ENCODE measurements at places on chromosomes 13 and 19.

DNA sequence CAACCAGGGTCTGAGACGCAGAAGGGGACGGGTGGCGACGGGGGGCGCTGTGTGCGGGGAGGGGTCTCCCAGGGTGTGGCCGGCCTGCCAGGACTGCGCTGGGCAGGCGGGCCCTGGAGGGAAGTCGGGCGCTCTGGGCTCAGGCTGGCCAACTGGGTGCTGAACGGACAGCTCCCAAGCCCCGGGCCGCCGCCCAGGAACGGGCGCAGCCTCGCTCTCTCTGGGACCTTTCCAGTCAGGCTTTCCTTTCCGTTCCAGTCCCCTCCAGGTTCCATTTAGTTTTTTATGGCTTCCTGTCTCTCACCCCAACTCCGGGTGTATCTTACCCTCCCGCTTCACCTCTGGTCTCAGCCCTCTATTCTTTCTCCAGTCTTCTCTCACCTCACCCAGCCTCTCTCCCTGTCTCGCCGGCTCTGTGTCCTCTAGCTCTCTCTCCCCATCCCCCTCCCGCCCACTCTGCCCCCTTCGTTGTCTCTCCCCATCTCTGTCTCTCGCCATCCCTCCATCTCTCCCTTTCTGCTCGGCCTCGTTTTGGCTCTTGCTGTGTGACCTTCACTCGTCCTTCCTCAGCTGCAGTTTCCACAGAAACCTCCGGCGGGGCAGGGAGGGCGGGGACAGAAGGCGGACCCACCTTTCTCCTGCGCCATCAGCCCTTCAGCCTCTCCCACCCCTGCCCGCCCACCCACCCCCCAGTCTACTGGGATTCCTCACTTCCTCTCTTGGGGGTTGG lies 3.3 kb upstream of the ATP1A3 start:
- no peak for DNase-seq

- DNase-seq = no peak
Observed at GRCh38 chr13:33289966-33290365, 4.4 kb upstream of the STARD13 start.

DNA sequence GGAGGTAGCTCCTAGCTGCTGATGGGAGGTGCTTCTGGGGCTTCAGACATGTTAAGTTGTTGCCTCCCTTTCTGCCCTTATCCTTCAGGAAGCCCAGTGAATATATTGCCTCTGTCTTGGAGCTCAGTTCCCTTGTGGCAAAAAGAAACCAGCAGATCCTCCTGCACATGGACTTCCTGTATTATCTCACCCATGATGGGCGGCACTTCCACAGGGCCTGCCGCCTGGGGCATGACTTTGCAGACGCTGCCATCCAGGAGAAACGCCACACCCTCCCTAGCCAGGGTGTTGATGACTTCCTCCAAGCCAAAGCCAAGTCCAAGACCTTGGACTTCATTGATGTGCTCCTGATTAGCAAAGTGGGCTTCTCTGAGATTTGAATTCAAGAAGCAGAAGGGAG lies 6.0 kb upstream of the CYP4F12 start:
- DNase-seq = no peak

DNA sequence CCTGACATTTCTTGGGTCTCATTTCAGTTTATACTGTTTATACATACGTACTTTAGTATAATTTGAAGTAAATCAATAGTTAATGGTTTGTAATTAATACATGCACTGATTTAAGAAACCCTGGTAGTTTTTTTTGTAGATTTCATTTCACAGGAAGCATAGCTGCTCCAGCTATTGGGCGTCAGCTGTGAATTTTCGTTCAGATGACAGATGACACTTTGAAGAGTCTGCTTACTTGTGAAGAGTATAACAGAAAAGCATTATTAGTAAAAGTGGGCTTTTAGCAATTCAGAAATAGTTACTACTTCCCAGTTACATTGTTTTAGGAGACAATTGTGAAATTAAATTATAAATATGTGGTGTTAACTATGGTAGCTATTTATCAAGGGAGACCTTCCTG lies 44.4 kb downstream of the METTL21C start:
- no peak for DNase-seq

DNA sequence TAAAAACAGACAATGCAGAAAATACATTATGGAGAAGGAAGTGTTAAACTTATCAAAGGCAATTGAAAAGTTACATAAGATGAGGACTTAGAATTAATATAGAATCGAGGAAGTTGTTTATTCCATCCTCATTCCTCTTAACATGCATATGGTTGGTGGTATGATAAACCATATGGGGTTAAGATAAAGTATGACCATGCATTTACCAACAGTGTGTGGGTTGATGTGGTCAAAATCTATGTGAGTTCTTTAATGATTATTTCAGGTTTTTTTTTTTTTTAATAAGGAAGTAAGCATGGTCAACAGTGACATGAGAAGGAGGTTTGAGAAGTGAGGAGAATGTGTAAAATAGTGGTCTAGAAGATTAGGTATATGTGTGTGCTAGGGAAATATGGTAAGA lies 94.5 kb downstream of the TDRD3 start:
- DNase-seq = no peak

GRCh38 chr13:77729502-77730221 lies 32.2 kb downstream of the SLAIN1 start:
- no peak for DNase-seq

- no peak for DNase-seq
Observed at GRCh38 chr19:6579450-6580178, 11.3 kb downstream of the CD70 start.

- no peak for DNase-seq
Observed at GRCh38 chr13:114105521-114106225, 26.8 kb downstream of the RASA3 start.

DNA sequence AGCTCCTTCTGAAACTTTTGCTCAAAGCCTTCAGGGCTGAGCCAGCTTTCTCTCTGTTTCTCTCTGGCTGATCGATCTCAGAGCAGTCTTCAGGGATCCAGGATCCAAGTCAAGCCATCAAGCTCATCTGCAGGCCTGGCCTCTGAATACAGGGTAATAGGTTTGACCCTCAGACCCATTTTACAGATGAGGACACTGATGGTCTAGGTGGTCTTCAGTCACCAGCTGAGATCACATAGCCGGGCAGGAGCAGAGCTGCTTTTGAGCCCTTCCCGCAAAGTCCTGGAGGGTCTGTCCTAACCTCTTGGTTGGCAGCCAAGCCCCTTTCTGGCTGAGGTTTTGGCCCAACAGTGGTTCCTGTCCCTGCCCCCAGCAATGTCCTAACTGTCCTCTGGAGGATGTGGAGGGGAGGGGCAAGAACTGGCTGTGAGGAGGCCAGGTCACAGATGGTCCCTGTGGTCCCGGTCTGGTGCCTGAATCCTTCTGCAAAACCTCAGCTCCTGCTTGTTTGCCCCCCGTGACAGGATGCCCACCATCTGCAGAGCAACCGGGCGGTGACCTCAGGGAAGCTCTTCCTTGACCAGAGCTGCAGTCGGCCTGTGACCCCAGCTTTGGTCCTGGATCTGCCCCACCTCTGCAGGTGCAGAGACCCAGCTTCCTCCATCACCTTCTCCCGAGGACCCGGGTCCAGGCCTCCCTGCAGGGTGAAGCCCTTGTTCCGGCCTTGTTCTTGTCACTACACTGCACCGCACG lies 5.8 kb upstream of the PEAK3 start:
- DNase-seq = no peak

DNA sequence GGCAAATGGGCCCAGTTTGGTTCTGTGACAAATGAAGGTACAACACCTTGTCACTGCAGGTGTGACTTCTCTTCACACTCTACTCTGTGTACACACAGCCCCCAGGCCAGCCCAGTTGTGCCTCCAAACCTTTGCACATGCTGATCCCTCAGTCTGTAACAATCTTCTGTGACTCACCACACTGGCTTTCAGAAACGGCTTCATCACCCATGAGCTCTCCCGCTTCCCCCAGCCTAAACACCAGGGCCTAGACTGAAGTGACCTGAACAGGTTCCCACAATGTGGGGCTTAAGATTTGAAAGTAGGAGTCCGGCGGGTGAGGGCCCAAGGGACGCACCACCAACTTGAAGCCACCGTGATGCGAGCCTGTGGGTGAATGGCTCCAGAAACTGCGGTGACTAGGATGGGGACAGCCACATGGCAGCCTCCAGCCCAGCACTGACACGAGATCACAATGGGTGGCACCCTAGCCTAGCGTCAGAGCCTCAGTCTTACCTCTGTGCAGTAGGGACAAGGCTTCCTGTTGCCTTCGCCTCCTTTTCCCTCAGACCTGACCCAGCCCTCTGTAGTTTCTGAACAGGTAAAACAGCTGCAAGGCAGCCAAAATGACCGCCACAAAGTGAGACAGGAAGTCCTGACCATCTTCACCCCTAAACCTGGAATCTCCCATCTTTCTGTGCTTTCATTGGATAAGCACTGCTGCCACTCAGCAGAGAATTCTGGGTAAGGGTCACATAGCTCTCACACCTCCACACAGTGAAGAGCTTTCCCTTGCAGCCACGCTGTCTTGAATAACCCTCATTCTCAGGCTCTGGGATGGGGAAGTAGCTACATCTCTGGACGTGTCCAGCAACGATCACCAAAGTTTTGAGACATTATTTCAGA lies 34.2 kb upstream of the ZNF599 start:
- no peak for DNase-seq

- DNase-seq = no peak
Observed at GRCh38 chr13:42832341-42833096, 51.1 kb downstream of the FAM216B start.

DNA sequence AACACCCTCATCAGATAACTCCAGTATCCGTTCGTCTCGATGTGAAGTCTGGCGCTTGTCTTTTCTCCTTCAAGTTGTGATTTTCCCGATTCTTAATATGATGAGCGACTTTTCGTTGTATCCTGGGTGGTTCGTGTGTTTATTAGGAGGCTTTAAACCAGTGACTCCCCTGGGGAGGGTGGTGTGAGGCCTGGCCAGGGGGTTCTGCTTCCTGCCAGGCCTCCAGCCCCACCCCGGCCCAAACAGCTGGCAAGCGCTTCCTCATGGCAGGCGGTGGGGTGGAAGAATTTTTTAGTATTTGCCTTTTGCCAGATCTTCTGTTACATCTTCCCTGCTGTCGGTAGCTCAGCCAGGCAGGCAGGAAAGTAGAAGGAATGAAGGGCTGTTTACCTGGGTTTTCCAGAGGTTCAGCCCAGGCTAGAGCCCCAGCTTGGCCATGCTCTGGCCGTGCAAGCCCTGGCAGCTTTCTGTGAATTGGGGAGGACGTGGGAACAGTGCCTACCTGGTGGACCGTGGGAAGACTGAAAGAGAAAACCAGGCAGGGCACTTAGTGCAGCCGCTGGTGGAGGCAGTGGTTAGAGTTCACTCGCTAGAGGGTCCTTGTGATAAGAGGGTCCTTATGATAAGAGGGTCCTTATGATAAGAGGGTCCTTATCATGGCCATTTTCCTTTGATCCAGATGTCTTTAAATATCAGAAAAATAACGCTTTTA lies 37.7 kb upstream of the DCUN1D2 start:
- DNase-seq = no peak

GRCh38 chr13:78604782-78605611 lies 1.6 kb upstream of the POU4F1 start:
- no peak for DNase-seq

DNA sequence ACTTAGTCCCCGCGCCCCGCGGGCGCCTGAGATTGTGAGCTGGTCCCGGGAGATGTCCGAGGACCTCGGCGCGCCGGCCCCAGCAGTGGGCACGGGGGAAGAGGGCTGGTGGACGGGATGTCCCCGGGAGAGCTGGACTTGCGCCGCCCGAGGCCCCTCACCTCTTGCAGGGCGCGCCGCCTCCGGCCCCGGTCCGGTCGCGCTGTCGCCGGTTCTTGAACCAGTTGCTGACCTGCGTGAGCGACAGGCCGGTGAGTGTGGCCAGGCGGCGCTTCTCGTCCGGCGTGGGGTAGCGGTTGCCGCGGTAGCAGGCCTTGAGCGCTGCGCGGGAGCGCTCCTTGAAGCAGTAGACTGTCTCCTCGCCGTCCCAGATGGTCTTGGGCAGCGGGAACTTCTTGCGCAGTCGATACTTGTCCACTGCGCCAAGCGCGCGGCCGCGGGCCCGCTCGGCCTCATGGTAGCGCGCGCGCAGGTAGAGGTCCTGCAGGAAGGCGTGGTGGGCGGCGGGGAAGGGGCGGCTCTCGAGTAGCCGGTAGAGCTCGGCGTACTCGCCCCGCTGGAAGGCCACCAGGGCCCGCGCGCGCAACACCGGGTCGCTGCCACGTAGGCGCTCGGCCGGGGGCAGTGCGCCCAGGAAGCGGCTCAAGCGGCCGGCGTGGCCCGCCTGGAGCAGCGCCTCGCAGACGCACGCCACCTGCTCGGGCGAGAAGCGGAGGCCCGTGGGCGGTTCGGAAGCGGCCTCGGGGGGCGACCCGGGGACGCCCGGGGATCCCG lies 984 bp downstream of the SIX5 start:
- no peak for DNase-seq

DNA sequence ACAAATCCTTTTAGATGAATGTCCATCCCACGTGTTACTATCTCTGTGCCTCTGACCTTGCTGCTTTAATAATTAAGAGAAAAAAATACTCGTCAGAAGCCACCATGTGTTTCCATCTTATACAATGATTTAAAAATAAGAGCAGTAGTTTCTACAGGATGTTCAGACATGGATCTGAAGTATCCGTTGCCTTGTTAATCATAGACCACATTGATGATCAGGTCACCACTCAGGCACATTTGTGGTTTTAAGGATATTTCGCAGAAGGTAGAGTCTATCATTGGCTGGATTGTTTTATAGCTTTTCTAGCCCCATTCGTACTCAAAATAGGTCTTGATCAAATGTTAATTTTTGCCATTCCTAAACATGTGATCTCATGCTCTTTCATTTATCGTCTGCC lies 710.0 kb upstream of the ARGLU1 start:
- DNase-seq = no peak

DNA sequence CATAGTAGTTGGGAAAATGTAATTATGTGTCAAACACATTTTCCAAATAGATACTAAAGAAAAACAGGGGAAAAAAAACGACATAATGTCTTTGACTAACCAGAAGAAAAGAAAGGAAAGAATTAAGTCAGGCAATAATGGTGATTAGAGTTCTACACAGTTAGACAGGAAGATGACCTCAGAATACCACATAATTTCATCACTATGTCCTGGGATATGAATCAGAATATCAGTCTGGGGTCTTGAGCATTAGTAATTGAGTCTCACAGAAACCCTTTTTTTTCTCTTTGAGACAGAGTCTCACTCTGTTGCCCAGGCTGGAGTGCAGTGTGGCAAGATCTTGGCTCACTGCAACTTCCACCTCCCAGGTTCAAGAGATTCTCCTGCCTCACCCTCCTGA lies 503.4 kb downstream of the SLITRK1 start:
- DNase-seq = no peak

DNA sequence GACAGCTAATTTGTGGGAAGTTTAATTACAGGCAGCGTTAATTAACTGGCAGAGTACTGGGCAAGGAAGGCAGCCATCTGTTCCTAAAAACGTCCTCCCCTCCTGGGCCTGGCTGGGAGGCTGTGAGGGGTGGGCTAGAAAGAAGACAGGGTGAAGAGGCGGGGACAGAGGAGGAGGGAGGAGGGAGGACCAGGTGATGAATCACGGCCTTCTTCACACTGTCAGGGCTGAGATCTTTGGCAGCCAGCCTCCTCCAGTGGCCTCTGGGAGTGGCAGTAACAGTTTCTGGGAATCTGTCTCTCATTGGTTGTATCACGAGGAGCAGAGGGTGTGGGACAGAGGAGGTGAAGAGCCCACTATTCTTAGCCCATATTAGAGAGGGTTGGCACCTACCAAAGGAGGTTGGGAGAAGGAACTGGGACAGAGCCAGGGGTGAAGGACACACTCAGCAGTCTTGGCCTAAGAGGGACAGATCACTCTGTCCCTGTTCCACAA lies 9.6 kb upstream of the ZNRF4 start:
- no peak for DNase-seq

GRCh38 chr19:5192568-5192967 lies 148.0 kb downstream of the PTPRS start:
- no peak for DNase-seq

GRCh38 chr13:74118328-74118727 lies 15.9 kb downstream of the KLF12 start:
- DNase-seq = no peak
